ENCODE measurements at places on chromosomes 1 and 21.

DNA sequence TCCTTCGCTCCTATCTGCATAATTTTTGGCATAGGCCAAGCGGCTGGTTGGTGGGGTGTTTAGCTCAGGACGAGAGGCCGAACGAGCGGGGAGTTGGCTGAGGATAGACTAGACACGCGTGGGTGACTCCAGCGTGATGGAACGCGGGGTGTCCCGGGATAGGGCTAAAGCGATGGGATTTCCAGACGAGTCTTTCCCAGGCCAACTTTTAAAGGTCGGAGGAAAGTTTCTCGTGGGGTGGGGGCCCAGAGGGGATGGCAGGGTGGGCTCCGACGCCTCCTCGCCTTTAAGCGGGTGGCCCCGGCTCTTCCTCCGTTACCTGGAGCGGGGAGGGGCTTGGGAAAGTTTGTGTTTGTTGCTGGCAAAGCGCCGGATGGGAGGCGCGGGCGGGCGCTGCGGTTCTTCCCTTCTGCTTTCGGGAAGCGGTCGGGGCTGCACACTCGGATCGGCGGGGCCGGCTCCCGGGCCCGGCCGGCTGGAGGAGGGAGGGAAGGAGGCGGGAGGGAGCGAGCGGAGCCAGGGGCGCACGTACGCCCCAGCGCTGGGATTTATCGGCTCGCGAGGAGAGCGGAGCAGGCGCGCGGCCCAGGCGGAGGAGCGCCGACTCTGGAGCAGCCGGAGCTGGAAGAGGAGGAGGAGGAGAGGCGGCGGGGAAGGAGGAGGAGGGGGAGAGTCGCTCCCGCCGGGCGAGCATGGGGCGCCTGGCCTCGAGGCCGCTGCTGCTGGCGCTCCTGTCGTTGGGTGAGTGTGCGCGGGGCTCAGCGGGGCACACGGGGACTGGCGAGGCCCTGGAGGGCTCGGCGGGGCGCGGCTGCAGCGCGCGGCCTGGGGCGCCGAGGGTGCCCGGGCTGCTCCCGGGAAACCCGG lies at the start of gene PTGFRN:
TSS of gene PTGFRN (plus strand) at position 405 of the 867 bp plus-strand sequence. CDS start at position 693, 288 bp downstream.
- peak; percentile 45 for DNase-seq

DNA sequence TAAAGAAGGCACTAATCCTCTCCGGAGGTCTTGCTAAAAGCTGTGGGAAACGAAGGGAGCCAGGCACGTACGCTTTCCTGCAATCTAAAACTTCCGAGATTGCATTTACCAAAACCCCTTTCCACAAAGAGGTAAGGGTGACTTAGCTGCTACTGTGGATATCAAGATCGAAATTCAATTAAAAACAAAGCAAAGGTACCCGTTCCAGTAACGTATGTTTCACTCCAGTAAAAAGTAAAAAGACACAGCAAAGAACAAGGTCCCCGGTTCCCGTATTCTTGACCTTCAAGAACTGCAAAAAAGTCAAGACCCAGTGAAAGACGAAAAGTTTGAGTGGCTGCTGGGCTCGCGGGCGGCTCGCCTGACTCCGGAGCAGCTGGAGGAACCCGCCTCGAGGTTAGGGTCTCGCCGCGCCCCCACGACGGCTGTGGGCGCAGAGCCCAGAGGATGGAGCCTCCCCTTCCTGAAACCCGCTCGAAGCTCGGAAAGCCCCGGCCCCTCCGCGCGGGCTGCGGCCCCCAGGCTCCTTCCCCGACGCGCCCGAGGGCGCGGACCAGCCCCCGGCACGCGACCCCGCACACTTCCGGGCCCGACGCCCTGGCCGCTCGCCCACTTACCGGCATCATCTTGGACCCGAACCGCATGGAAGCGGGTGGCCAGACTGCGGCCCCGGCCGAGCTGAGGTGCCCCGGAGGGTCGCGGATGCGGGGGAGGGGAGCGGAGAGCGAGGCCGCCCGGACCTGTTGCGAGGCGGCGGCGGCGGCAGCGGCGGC lies 524 bp downstream of the TP53BP2 start:
- DNase-seq, result peak; percentile 65

- no peak for DNase-seq
These were observed 92.1 kb downstream of the WDR3 start for GRCh38 chr1:118021668-118022067.

- peak; percentile 49 for DNase-seq
These were observed 1.1 kb downstream of the ERO1B start for GRCh38 chr1:236280438-236281197.

DNA sequence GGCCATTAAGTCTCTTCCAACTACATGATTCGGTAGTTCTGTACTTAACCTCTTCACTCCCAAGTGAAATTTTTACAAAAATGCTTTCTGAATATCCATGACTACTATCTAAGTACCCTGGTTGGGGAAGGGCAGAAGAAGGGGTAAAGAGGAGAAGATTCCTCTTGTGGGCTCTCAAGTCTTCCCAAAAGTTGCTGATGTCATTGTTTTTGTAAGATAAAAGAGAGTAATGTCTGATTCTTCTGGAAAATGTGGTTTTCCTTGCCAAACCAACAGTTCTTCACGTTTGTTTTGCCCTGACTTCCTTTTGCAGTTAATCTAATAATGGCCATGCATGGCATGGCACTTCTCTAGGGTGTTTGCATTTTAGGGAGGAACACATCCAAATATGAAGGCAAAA lies 34.7 kb upstream of the AK4 start:
- no peak for DNase-seq

DNA sequence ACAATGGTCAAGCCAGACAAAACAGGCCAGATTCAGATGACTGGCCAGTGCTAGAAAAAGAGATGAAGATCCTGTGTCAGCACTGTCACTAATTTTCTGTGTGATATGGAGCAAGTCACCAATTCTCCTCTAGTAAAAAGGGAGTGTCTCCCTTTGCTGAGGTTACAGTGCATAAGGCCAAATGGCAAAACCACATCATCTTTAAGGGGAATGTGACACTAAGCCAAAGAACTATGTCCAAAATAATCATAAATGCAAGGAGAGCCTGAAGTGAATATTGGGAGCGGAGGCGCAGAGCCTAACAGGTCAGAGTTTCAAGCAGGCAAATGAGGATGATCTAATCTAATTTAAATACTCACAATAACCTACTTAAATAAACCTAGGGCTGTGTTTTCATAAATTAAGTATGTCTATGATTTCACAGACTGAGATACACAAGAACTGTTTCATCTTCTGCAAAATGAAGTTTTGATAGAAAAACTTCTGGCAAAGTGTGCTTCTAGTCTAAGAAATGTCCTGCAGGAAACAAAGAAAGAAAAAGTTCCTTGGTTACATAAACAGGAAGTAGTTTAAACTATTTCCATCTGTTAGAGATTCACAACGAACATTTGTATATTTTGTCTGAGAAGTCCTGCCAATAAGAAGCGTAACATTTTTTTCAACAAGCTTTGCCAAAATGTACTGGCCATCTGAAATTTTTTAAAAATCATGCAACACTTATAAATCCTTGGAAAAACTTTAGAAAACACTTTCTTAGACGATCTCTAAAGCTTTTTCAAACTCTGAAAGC lies 290.2 kb downstream of the LRRC40 start:
- no peak for DNase-seq

GRCh38 chr1:219710529-219711194 lies 97.8 kb upstream of the ZC3H11B start:
- DNase-seq, result no peak

- no peak for DNase-seq
These were observed 420.9 kb downstream of the PRDM2 start for GRCh38 chr1:14120895-14121294.

DNA sequence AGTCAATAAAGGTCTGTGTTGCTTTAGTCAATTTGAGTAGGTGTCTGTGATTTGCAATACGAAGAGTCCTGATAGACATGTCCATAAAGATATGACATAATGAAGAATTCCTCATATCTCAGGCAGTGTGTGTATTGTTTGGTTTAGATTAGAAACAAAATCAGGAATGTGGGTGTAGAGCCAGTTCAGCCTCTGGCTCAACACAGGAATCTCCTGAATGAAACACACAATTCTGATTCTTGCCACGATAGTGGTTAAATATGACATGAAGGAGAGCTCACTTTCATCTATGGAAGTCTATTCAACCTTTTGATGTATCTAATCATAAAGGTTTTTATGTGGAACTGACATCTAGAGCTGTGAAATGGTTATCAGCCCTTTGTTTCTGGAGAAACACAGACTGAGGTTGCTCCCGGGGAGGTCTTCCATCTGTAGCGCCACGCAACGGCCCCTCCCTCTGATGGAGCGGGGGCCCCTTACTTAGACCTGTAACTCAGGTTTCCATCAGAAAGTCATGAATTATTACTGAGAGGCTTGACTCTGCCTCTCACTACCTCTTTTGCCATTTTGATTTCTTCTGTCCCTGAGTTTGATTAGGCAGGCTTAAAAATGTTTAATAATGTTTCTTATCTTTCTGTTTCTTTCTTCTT lies 19.5 kb downstream of the TSPAN2 start:
- DNase-seq, result no peak

DNA sequence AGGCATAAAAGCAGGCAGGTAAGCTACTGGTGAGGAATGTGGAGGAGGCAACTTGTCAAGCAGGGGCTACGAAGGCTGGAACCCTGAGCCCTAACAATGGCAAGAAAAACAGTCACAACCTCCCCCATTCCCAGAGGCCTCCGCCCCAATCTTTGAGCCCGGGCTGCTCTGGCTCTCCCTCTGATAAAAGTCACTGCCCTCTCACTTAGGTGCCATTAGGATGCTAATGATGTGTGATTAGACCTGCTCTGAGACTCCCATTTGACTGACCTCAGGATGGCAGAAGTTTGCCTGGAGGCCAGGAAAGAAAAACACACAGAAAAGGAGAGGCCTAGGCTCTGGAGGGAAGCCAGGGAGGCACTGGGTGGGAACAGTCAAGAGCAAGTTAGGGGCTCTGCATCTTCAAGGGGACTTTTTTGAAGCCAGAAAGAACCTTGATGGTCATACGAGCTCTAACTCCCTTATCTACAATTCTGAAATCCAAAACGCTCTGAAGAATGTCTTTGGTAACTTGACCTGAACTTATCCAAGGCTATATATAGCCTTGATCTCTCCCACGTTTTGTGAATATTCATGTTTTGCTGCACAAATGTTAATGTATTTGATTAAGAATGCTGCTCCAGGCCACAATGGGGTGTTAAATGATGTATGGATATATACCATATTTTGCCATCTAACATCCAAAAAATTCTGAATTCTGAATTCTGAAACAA lies 98.9 kb downstream of the TRABD2B start:
- DNase-seq, result no peak

DNA sequence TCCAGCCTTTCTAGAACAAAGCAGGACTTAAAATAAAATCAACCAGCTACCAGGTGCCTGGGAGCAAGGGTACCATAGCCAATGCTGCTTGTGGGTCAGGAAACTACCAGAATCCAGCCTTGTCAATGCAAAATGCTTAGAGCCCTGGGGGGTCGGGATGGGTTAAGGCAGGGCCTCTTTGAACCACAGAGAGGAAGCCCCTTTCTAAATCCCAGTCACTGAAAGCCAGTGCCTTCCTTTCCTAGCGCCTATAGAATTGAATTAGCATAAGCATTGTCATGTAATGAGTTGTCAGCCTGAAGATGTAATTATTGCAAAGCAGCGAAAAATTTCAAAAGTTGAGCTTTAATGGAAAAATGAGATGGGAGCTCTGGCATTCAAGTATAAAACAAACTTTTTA lies 176.6 kb upstream of the DAB1 start:
- DNase-seq, result no peak

DNA sequence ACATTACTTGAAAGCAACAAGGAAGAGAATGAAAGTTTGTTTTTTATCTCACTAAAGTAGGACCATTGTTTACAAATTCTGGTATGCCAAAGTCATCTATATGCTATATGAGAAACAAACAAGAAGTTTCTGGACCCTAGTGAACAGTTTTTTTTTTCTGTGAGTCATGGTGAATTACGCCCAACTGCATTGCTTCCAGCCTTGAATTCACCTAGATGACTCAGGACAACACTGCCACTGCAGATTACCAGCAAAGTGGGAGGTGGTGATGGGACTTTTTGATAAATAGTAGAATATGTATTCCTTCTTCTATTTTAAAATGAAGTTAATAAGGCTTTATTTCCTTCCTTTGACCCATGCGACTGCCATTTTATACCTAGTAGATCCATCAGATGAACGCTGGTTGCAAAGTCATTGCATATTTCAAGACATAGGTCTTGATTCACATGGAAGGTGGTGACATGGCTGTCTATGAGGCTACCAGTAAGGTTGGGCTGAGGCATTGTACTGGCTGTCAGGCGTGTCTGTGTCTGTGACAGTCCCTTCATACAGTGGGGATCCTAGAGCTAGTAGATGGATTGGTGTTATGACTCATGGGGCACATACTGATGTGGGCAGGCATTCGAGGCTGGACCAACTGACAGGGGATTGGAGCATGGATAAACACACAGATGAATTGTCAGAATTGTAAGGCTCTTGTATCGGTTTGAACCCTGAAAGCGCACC lies 49.1 kb upstream of the APOBEC4 start:
- no peak for DNase-seq

DNA sequence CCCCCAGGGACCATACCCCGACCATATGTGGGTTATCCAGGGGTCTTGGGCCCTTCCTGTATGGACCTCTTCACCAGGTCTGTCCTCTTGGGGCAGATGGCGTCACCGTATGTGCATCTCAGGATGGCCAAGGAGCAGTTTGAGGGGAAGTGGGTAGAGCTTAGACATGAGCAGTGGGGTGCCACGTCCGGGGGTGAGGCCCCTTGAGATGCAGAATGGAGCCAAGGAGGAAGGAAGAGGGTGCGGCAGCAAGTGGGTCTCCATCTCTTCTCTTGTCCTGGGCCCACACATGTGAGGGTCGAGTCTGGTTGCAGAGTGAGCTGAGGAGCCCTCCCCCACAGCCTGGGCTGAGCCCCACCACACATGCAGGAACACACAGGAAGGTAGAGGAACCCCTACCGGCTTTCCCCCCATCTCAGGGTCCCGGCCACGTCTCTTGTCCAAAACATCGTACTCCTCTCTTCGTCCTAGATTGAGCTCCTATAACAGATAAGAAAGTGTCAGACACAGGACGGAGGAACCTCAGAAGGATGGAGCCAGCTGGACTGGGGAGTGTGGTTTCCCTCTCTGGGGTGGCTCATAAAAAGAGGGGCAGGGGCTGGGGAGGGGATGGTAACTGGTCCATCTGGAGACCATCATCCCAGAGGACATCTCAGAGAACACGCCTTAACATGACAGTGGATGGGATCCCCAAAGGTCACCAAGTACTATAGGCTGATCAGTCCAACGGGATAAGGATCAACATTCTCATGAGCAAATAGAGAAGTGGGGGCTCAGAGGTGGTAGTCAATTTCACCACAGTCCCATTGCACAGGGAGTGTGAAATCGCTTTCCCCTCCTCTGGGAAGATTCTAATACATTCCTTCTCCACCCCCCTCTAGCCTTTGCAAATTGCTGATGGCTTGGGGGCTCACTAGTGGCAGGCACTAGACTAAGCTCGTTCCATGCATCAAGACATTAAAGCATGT lies 79.9 kb downstream of the CD247 start:
- no peak for DNase-seq

DNA sequence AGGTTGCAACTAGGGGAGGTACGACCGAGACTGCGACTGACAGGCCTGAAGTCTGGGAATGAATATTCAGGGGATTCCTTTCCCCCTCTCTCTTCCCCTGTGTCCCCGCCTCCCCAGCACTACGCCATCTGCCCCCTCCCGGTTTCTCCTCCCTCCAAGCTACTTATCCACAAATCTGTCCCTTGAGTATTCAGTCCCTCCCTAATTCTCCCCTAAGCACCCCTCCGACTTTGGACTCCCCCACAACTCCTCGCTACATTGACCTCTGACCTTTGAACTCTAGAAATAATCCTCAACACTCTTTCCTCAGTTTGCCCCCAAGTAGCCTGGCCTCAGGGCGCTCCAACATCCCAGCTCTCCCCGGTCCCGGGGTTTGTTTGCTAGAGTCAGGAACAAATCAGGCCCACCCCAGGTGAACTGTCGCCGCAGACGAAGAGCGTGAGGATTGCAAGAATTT lies 393 bp downstream of the LYSMD1 start:
- DNase-seq, result no peak

- no peak for DNase-seq
These were observed 67.6 kb downstream of the GIPC2 start for GRCh38 chr1:78113156-78113916.
